SK-N-SH treated with all-trans-retinoic acid at 6 μM for 48 hours (cell line): ENCODE measurements at places on chromosomes 1 and 21.

DNA sequence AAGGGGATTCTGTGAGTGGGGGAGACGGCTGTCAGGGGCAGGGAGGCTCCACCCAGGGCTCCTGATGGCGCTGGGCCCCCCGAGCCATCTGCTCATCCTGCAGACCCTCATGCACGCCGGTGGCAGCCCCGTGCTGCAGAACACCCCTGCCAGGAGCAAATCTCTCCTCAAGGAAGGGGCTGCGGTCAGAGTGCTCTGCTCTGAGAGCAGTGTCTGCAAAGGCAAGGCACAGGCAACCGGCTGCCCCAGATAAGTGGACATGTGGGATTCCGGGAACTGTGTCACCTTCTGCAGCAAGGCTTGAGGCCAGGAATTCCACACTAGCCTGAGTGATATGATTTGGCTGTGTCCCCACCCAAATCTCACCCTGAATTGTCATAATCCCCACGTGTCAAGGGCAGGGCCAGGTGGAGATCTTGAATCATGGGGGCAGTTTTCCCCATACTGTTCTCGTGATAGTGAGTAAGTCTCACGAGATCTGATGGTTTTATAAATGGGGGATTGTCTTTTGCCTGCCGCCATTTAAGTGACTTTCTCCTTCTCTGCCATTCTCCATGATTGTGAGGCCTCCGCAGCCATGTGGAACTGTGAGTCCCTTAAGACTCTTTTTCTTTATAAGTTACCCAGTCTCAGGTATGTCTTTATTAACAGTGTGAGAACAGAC is 101.0 kb downstream of the PDE9A start:
- ATAC-seq: no peak

DNA sequence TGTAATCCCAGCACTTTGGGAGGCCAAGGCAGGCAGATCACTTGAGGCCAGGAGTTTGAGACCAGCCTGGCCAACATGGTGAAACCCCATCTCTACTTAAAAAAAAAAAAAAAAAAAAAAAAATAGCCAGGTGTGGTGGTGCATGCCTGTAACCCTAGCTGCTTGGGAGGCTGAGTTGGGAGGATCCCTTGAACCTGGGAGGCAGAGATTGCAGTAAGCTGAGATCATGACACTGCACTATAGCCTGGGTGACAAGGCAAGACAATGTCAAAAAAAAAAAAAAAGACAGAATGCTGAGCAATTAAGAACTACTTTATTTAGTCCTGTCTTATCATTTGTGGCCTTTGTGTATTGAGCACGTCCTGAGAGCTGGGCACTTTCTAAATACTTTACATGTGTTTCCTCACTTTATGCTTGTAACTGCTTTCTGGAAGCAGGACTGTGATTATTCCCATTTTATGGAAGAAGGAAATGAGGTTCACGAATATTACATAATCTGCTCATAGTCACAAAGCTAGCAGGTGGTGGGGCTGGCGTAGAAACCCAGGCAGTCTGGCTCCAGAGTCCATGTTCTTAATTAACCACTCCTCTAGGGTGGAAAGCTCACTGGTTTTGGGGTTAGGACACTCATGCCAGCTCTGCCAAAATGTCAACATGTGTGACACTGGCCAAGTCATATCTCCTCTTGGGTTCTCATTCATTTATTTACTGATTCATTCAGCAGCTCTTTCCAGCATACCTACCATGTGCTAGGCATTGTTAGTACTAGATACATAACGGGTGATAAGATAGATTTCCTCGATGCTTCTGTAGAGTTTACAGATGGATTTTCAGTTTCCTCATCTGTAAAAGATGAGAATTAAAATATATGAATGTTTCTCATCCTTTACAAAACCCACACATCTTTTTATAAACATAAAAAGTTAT is 57.7 kb downstream of the DDR2 start:
- peak; percentile 38 for ATAC-seq

DNA sequence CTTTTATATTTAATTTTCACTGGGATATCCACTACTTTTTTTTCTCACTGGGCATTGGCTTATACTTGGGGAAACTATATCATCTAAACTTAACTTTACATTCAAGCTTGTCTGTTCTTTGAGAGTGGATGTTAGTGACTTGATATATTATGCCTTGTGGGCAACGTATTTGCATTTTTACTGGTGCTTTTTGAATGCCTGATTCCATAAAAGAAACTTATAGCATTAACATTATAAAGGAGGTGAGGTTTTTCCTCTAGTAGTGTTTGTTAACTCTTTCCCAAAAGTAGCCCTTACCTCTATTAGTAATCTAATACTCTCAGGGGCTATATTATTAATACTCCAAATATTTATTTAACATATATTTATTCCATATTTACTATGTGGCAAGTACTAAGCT is 416.5 kb downstream of the PLA2G4A start:
- no peak for ATAC-seq

DNA sequence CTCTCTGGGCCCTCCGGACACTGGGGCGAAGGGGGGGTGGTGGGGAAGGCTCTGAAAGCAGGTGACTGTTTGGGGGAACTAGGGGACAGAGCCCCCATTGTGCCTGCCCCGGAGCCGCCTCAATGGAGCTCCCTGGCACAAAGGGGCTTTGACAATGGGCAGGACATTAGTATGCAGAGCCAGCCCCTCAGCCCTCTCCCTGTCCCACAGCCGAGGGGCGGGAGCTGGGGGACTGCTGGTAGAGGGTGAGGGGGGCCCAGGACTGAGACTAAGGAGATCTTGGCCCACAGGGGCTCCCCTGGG is 7.8 kb downstream of the KCNJ10 start:
- no peak for ATAC-seq

- no peak for ATAC-seq
Measured at GRCh38 chr21:43269957-43270705, 101.3 kb downstream of the CRYAA start.

GRCh38 chr1:157849229-157849875 is 7.7 kb upstream of the CD5L start:
- ATAC-seq: no peak

- no peak for ATAC-seq
Measured at GRCh38 chr1:50847303-50847702, 112.8 kb downstream of the FAF1 start.

DNA sequence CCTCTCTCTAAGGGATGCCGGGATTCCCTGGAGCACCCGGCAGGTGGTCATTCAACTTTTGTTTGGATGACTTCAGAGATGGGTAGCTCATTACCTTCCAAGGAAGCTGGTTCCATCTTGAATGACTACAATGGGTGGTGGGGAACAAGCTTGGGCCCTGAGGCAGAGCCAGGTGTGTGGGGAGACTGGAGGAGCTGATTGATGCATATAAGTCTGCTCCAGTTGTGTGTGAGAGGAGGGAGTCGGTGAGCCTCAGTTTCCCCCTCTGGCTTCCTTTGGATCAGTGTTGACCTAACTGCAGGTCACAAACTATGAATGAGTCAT is 133.8 kb upstream of the ZBTB40 start:
- ATAC-seq: no peak

DNA sequence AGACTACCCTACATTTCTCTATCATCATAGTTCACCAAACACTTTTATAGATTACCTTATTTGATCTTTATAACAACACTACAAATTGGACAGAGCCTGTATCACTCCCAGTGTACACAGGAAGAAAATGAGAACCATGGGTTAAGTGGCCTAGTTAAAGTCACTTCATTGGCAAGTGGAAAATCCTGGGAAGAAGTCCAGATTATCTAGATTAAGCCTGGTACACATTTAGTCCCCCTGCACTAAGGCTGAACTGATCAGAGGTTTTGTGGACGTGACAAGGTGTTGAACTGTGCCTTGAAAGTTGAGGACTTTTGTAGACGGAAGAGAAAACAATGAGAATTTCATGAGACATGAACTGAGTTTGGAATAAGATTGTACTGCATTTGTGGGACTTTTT is 7.5 kb upstream of the USH2A start:
- ATAC-seq: no peak

DNA sequence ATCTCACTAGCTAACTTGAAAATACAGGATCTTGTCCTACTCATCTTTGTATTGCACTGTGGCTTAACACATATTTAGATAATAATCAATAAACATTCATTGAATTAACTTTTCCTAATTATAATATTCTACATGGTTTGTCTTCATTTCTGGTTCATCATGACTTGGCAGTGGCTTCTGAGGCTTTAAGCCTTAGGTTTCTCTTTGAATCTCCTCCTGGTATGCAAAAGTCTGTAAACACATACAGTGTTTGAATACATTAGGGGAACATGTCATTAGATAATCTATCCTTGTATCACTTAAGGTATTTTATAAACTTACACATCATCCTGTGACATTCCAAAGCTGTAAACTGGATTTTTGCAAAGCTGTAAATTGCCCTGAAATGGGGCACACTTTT is 20.6 kb downstream of the CTSK start:
- ATAC-seq: no peak

- ATAC-seq: peak; percentile 59
Measured at GRCh38 chr1:24416666-24417391, 1.2 kb downstream of the NIPAL3 start.

GRCh38 chr1:153540394-153541361 is at the start of gene S100A5:
S100A5 (minus strand) TSS chr1:153540934; CDS start chr1:153540191, 743 bp downstream.
- ATAC-seq: no peak
